ENCODE measurements at places on chromosomes 3 and 15.

GRCh38 chr15:94924057-94924456 is 692.7 kb downstream of the MCTP2 start:
- no peak for DNase-seq

- no peak for DNase-seq
Measured at GRCh38 chr3:72303926-72304325, 519.0 kb upstream of the PROK2 start.

DNA sequence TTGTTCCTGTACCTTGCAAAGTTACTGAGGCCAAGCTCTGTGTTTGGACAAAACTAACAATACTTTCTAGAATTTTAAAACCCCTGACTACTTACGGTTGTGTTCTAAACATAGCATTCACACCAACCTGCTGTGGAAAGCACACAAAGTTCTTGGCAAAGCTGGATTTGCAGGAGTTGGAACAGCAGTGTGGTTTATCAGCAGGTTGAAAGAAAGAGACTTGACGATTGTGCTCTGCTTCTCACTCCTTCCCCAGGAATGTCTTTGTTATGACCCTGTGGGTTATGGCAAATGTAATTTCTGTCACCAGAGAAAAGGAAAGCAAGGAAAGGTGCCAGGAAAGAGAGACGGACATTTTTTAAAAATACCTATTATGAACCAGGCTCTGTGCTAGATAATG is 165.5 kb upstream of the TGFBR2 start:
- DNase-seq = no peak

- DNase-seq = no peak
Measured at GRCh38 chr15:92914103-92914499, 14.0 kb downstream of the CHD2 start.

DNA sequence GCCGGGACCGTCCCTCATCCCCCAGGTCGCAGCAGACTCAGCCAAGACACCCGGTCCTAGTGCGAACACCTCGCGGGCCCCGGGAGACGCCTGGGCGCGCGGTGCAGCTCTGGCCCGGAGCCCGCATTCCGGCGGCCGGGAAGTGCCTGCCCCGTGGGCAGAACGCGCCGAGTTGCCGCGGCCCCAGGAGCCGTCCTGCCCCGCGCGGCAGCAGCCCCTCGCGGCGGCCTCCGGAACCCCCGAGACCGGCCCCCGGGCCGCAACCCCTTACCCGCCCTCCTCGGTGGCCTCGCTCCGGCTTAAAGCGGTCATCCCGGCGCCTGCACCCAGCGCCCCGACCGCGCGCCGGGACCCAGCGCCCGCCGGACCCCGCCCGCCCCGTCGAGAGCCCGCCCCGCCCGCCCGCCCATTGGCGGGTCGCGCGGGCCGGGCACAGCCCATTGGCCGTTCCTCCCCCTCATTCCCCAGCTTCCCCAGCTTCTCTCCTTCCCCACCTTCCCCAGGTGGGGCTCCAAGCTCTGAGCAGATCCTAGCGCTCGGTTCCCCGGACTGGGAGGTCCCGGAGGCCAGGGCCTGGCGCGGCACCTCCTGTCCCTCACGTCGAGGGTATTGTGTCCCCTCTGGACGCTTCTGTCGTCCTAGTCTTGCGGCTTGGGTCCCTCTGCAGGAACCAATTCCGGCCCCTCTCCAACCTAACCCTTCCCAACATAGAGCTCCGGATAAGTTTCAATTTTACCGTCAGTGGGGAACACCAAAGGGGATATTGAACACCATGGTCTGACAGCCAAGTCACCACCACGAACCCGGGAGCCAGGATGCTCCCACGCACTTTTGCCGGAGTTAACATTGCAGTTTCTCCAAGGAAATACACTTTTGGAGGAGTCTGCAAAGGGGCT is at the start of gene GRAMD2A:
GRAMD2A (minus strand) TSS at position 328 of the 896 bp plus-strand sequence.
- DNase-seq = no peak

DNA sequence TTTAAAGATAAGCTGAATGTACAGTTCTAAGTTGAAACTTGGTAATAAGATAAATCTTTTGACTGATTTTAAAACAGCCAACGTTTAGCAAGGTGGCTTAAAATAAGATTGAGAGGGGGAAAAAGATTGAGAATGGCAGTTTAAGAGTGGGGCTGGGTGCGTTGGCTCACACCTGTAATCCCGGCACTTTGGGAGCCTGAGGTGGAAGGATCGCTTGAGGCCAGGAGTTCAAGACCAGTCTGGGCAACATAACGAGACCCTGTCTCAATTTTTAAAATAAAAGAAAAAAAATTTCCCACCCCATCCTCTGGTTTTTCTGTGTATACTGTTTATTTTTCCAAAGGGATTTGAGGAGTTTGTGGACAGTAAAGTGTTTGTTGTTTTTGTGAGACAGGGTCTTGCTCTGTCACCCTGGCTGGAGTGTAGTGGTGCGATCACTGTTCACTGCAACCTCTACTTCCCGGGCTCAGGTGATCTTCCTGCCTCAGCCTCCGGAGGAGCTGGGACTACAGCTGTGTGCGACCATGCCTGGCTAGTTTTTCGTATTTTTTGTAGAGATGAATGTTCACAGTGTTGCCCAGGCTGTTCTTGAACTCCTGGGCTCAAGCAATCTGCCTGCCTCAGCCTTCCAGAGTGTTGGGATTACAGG is 3.0 kb downstream of the MAPK6 start:
- DNase-seq = no peak

GRCh38 chr3:126274735-126275619 is 82.2 kb downstream of the KLF15 start:
- no peak for DNase-seq

DNA sequence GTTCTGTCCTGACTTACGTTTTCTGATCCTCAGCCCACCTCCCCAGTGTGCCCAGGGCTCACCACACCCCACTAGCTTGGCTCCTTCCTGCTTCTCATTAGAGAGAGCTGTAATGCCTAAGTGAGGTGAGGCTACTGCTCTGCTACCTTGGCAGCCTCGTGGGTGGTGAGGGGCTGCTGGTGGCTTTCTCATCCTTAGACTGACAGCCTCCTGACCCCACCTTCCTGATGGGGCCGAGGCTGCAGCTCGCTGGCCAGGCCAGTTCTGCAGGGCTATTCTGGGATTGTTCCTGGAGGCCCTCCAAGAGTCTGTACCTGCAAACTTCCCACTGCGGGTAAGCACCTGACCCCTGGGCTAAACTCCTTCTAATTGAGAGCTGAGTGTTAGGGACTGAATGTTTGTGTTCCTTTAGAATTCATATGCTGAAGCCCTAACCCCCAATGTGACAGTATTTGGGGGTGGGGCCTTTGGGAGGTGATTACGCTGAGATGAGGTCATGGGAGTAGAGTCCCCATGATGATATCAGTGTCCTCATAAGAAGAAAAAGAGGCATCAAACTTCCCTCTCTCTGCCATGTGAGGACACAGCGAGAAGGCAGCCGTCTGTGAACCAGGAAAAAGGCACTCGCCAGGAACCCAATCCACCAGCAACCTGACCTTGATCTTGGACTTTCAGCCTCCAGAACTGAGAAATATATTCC is 38.1 kb upstream of the IQSEC1 start:
- no peak for DNase-seq

All from epithelial cell of prostate (primary cell).